ENCODE measurements at places on chromosomes 5 and 9.

DNA sequence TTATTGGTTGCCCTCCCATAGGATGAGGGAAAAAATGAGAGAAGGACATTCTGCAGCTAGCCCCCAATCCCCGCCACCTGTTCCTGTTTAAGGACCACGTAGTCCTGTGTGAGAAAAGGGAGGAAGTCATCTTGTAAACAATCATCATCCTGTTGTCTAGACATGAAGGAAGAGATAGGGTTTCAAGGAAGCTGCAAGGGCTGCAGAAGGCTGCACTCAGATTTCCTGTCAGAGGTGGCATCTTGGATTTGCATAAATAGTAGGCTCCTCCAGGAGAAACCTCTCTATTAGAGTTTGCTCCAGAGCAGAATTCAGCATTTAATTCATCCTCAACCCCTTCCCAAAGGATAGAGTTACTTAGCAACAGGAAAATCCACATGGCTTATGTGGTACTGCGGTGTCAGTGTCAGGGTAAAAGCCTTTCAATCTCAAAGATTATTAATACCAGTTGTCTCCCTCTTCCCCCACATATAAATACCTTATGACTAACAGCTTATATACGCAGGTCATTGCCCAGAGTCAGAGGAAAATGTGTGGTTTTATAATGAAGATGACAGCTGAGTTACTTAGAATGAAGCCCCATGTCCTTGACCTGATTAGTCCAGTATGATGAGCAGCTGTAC is 4.6 kb upstream of the DNAJC18 start:
- DNase-seq = no peak

GRCh38 chr5:172659909-172660628 is 19.0 kb downstream of the NEURL1B start:
- DNase-seq = no peak

DNA sequence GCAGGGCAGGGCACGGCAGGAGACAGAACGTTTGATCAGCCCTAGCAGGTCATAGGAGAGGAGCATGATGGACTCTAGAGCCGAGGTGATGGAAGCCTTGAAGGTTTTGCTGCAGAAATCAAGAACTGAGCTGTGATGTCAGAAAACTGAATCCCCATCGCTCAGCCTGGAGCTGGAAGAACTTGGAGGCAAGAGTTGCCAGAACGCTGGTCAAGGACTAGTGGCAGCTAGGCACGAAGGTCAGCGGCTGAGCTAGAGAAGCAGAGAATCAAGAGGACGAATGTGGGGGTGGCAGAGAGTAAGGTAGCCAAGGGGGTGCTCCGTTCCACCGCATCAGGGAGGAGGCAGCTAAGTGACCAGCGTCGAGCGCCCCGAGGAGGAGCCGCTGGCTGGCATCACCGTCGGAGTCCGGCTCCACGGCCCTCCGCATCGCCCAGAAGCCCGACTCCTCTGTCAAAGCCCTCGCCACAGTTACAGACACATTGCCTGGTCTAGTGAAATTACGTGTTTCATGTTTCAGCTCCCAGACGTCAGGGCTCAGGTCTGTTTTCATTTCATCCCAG is 1.2 kb upstream of the GALNT10 start:
- DNase-seq = no peak

DNA sequence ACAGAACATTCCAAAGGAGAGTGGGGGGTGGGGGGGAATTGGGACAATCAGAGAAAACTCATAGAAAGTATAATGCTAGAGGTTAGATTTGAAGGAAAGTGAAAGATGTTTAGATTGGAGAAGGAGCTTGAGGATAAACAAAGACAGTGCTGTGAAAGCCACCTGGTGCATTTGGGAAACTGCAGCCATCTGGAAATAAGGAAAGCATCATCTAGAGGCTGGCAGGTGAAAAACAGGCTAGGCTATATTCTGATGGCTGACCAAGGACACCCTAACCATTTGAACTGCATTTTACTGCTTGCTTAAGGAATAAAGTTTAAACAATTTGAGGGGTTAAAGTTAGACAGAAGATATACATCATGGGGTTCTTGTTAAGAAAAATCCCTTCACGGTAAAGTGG is 296.4 kb downstream of the CETN3 start:
- DNase-seq = no peak

DNA sequence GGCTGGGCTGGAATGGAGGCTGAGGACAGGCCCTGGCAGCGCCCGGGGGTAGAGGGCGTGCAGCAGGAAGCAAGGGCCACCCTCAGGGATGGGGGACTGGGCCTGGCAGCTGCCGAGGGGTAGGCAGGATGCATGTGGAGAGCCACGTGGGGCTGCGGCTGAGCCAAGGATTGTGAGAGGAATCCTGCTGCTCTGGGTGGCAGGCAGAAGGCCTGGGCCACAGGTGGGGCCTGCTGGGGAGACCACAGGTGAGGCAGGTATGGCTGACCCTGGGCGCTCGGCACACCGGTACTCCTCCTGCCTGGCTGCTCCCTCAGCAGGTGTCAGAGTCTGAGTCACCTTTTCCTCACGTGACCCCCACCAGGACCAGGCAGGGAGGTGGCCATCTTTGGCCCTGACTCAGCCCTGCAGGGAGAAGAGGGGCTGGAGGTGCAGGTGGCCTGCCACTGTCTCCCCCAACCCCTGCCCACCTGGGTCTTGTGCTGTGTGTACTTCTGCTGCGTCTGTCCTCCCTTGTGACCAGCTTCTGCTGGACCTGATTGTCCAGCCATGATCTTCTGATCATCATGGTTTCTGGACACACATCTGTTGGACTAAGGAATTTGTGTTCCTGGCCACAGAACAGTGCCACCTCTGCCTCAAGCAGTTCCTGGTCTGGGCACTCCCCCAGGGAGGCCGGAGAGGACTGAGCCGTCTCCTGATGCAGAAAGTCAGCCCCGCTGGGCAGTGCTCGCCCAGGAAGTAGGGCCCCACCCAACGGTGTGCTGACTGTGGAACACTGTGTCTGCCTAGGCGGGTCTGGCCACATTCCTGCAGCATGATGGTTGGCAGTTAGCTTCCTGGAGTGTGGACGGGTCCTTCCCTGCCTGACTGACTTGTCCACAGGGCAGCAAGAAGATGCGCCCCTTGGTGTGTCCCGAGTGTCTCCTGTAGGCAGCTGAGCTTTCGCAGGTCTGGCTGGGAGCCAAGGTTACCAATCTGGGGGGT is 6.4 kb downstream of the ARRDC1 start:
- DNase-seq = no peak

DNA sequence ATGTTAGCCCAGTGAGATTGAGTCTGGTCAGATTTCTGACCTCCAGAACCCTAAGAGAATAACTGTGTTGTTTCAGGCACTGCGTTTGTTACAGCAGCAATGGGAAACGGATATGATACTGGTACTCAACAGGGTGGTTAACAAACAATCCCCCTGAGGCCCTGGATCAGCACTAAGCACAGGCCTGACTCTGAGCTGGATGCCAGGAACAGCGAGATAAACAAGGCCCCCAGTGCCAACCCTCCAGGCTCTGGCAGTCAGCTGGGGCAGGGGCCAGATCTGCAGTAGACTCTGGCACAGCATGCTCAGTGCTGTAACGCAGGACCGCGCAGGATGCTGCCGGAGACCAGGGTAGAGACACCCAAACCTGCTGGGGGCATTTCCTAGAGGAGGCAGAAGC is 22.1 kb downstream of the CPLX2 start:
- no peak for DNase-seq

DNA sequence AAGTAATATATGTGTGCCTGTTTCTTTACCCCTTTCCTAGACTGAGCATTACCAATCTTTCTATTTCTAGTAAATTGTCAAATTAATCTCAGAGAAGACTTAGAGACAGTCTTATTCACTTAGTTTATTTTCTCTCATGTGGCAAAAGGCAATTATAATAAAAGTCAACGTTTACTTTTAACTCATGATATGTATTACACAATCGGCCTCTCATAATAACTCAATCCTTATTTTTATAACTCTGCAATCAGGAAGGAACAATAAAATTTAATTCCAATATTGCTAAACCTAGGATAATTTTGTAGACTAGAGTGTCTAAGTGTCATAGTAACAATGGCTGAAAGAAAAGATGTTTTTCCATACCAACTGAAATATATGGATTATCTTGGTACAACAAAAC is 214.6 kb downstream of the PDE4D start:
- DNase-seq = no peak

GRCh38 chr5:55855509-55855908 is 4.4 kb downstream of the IL31RA start:
- DNase-seq = no peak

- no peak for DNase-seq
Measured at GRCh38 chr5:87054821-87055220, 212.9 kb upstream of the RASA1 start.

DNA sequence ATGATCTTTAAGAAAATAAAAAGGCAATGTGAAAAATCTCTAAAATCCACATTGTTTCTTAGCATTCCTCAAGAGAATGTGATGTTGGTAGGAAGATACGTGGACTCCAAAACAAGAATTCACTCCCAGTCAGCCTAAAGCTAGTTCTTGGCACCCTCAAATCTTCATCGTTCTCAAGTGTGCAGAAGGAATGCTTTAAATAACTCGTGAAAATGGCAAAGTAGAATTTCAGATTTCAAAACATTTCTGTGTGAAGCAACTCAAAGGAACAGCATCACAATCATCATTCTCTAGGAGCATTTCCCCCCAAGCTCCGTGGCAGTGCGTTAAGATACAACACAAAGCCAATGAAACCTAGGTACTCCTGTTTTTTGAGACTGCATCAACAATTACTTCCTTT is 185.1 kb upstream of the DMAC1 start:
- DNase-seq = no peak

DNA sequence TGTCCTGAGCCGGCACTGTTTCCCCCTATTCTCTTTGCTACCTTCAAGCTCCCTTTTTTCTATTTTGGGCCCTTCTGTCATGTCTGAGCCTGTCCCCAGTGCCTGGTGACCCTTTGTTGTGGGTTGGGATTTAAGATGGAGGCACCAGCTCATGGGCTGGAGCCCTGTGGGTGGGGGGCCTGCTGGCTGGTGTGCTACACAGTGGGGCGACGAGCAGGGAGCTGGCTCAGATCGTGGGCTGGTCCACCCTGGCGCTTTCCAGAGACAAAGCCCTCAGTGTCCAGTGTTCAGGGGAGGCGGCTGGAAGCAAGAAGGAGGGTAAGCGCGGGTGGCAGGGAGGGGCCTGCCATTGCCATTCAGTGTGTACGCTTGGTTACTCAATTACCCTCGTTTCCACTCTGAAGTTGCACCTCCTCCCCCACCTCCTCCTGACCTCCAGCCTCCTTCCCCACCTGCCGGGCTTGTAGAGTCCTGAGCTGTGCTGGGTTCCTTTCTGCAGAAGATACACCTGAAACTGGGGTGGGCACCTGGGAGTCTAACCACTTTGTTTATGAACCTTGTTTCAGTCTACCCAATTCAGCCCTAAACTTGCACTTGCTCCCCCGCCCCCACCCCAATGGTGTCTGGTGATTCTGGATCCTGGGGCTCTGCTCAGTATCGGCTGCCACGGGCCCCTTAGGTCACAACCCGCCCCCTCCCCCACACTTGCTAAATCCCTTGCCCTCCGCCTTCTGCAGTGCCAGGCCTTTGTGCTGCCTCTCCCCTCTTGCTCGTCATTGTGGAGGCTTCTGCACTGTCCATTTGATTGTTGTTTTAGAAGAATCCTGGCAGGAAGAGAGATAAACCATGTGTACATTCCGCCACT is 49.9 kb downstream of the MVB12B start:
- no peak for DNase-seq

DNA sequence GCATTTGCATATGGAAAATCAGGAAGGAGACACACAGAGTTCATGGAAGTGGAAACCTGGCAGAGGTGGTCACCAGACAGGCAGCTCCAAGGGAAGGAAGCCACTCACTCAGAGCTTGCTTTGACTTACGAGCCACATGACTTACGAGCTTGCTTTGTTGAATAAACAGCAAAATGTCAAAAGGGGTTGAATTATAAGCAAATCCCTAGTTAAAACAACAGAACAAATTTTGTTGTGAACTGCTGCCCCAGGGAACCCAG is 164.3 kb downstream of the SYK start:
- DNase-seq = no peak

GRCh38 chr5:37838152-37838932 is 1.5 kb downstream of the GDNF start:
- no peak for DNase-seq

- DNase-seq = no peak
Measured at GRCh38 chr5:153964191-153964879, 74.4 kb downstream of the FAM114A2 start.

DNA sequence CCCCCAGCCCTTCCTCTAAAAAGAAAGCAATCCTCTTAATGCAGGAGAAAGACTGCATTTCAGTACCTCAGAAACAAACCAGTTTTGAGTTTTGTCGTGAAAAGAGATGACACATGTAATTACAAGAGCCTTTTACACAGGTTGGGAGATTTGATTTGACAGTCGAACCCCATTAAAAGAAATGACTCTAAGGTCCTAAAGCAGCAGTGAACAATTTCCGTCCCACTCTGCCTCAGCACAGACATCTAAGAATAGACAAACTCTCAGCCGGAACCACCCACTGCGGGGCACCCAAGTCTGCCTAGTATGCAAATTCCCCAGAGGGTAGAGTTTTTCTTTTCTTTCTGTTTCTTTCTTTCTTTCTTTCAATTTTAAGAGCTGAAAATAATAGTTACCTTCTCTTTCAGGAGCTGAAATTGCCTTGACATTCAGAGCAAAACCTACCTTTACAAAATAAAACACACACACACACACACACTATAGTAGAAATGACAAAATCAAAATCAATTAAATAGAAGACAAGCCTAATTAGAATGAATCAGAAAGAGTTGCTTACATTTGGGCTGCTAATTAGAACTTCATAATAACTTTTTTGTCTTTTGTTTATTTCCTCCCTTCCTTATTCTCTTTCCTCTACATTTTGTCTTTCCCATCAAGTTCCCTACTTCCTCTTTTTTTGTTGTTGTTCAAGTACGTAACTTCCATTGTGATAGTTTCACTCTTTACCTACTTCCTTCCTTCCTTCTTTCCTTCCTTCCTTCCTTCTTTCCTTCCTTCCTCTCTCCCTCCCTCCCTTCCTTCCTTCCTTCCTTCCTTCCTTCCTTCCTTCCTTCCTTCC is 65.1 kb downstream of the BASP1 start:
- DNase-seq = no peak

DNA sequence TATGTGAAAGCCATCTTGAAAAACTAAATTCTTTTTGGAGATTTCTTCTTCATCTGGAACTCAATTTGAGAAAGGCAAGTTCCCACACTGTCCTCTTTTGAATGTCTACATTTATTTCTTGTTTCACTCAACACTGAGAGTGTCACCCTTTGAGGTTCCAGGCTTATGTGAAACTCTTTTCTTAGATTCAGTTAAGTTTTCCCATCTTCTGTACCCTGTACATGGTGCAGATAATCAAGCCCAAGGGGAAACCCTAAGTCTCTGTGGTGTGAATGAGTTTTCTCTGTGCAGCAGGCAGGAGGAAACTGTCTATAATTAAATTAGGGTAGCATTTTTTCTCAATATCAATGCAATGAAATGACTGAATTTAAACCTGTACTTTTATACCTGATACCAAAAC is 72.3 kb upstream of the PRLR start:
- no peak for DNase-seq

GRCh38 chr9:84869091-84869490 is 199.6 kb downstream of the NTRK2 start:
- DNase-seq = no peak

- DNase-seq = no peak
Measured at GRCh38 chr5:181184845-181185216, 20.2 kb downstream of the TRIM7 start.
